AG09309 (cell line): ENCODE measurements at places on chromosomes 7 and 10.

GRCh38 chr7:158248816-158249215 is 338.8 kb downstream of the PTPRN2 start:
- DNase-seq = no peak

DNA sequence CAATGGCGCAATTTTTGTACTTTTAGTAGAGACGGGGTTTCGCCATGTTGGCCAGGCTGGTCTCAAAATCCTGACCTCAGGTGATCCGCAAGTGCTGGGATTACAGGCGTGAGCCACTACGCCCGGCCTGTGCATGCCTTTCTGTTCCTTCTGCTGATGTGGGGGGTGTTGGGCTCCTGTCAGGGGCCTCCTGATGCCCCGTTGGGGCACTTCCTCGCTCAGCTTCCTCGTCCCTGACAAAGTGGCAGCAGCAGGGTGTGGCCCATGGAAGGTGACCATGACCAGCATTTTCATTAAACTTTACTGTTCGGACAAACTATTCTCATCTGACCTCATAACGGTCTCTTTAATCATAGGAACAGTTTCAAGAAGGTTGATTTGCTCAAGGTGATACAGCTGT is 69.4 kb downstream of the TBXAS1 start:
- no peak for DNase-seq

- no peak for DNase-seq
Measured at GRCh38 chr10:86715836-86716235, 40.6 kb upstream of the BMPR1A start.

DNA sequence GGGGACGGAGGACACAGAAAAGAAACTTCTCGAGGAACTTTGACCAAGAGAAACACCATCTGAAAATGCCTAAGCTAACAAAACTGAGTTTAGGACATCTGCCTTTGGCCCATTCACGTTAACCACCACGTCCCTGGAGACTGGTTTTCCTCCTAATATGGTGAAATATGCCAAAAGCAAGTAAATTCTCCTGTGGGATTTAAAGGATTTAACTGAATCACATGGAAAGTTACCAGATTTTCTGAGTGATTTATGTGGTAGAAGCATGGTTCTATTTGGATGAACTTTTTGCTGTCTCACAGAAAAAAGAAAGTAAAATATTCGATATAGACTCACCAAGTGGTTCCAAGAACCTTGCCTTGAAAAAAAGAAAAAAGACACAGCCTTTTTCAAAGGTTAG is 30.4 kb upstream of the BMPER start:
- peak; percentile 95 for DNase-seq

GRCh38 chr10:75815066-75815465 is 383.6 kb downstream of the LRMDA start:
- no peak for DNase-seq

GRCh38 chr10:48745662-48746245 is 61.1 kb downstream of the WDFY4 start:
- DNase-seq = no peak

DNA sequence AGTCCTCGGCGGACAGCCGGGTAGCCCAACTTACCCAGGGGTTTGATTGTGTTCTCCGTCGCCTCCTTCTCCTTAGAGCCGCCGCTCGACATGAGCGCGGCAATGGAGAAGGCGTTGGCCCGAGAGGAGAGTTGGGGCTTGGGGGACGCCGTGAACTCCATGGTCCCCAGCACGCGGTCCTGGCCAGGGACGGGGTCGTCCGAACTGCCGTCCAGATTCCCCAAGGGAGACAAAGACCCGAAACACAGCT is 515 bp downstream of the TBX20 start:
- no peak for DNase-seq

- no peak for DNase-seq
Measured at GRCh38 chr7:128284102-128284501, 43.0 kb downstream of the LEP start.

GRCh38 chr7:50397320-50397970 is 52.7 kb downstream of the FIGNL1 start:
- DNase-seq = no peak
